ENCODE measurements at places on chromosomes 3 and 15.
A peak's percentile ranks its signal among the peaks of the same experiment; 100 is the strongest.

GRCh38 chr3:57556459-57557084, 498 bp downstream of the PDE12 start:
- DNase-seq, result peak; percentile 50

DNA sequence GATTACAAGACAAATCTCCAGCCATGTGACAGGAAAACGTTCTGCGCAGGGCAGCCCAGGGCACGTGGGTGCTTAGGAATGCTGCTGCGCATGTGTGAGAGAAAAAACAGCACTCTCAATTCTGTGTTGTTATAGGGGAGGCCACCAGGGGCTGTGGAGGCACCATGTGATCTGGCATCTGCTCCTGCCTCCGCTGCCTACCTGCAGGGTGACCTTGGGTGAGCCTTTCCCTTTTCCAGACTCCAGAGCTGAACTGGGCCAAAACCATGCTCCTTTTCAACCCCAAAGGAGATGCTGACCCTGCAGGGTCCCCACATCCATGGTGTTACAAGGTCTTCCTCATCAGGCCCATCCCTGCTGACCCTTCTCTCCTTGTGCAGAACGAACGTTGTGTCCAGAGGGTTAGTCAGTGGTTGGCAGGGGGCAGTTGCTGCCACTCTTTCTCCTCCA, 81.5 kb upstream of the RASGRF1 start:
- DNase-seq, result peak; percentile 18

DNA sequence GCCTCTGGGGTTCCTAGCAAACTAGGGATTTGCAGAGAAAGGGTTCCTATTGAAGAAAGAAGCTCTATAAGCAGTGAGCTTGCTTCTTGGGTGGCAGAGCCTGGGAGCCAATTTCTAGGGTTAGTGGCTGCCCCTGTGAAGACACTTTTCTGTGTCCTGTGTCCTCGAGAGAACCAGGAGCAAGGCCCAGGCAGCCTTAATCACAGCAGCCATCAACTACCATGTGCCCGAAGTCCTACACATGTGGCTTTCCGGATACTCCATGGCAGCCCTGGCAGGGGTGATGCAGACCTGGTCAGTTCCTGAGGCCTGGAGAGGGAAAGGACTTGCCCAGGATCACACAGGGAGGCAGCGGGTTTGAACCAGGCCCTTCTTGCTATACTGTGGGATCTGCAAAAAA, 27.7 kb upstream of the TSPAN3 start:
- DNase-seq, result no peak

- peak; percentile 20 for DNase-seq
These were observed 151.9 kb upstream of the LINGO1 start for GRCh38 chr15:77784361-77785292.

DNA sequence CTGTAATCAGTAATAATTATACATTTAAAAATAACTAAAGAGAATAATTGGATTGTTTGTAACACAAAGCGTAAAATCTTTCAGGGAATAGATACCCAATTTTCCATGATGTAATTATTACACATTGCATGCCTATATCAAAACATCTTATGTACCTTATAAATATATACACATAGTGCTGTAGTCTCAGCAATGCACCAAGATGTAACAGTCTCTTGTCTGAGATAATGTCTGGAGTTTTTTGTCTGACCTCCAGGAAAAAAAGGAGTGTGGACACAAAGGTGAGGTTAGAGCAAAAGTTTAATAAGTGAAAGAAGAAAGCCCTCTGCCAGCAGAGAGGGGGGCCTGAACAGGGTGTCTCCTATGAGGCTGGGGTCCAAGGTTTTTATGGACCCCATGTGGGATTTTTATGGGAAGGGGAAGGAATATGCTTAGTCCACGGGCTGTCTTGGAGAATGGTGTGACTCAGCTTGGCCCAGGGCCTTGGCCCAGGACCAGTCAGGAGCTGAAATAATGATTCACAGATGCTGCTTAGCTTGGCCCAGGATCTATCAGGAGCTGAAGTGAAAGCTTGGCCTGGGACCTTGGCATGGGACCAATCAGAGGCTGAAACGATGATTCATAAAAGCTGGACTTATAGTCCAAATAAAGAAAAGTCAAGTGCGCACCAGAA, 545.0 kb downstream of the ZPLD1 start:
- DNase-seq, result peak; percentile 95

DNA sequence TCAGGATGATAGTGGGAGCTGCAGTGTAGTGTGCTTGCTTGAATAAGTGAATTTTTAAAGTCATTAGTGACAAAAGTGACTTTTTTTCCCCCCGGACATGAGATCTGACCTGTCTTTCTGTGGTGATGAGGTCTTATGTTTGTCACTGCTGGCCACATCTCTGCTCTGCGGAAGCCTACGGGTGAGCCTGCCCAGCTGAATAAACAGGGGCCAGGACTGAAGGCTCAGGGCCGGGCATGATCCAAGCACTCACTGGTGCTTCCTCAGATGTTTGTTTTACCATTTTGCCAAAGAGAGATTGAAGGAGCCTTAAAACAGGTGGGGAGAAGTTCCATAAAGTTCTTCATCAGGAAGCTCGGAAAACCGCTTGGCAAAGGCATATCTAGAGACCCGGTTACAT, 35.0 kb downstream of the RPL39L start:
- no peak for DNase-seq

GRCh38 chr3:188867691-188868265, 304.0 kb upstream of the TPRG1 start:
- DNase-seq, result no peak

DNA sequence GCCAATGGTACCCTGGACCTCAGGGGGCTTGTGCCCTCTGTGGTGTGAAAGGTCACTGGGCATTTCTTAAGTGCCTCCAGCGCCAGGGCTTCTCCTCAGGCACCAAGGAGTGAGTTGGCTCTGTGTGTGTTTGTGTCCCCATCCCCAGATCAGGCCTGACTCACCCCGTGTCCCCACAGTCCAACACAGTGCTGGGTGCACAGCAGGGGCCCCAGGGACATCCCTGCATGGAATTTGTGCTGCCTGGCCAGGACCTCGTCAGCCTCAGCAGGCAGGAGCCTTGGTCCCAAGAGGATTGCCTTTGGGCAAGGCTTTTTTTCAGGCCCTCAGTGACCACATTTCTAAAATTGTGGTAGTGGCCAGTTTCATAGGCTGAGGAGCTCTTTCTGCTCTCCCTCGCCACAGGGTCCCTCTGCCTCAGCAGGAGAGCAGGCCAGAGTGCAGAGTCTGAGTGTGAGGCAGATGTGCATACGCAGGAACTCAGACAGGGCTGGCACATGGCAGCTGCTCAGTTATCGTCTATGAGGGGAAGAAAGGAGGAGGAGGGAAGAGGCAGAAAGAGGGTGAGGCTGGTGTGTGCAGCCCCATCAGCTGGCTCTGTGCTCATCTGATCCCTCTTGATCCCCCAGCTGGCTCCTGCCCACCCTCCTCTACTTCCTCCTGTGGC, 215.6 kb downstream of the RPLP1 start:
- DNase-seq, result no peak

DNA sequence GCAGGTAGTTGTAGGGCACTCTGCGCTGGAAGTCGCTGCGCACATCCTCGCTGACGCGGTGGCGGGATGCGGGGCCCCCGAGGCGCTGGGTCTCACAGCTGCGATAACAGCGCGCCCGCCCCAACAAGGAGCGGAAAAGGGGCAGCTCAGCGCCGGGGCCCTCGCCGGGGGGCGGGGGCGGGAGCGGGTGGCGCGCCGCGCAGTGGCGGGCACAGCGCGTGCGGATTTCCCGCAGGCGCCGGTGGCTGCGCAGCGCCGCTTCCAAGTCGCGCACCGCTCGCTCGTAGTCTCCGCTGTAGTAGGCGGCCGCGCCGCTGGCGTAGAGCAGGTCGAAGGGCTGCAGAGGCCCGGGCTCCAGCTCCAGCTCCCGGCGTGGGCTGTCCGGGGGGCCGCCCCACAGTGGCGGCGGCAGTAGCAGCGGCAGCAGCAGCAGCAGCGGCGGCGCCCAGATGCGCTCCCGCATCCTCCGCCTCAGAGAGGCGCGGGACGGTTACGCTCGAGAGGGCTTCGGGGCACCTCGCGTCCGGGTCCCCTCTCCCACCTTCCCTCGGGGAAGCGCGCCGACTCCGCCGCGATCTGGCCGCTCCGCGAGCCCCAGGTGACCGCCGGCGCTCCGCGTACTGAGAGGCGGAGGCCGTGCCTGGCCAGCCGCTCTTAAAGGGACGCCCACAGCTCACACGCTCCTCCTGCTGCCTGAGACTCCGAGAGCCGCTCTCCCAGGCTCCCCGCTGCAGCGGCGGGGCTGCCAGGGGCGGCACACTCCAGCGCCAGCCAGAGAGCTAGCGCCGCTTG, at the start of gene P3H2:
Gene P3H2, minus strand, starts transcription at position 629 of the 792 bp plus-strand sequence. Its CDS starts 166 bp downstream, at position 463.
- peak; percentile 96 for DNase-seq

DNA sequence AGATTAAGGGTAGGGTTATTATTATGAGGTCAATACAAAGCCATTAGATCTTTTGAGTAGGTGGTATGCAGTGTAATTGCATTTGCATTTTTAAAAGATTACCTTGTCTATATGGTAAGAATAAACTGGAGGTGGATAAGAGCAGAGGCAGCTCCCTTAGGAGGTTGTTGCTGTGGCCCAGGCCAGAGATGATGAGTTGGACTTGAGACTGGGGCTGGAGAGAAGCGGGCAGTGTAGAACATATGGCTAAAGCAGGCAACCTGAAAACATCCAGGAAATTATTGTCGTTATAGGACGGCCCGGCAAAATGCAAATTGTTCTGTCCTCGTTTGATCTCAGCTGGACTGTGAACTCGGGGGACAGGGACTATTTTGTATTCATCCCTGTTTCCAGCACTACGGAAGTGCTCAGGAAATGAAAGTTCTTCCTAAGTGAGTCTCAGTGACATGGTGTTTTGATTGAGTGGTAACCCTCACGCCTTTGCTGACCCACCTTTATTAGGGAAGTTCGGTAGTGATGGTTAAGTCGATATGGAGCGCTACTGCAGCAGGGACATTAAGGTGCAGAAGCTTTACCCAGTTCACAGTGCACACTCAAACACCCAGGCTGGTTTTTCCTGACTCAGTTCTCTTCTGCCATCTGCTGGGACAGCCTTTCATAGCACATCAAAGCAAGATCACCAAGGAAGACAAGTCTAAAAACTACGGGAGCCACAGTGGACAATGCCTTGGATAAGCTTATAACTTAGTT, 27.2 kb upstream of the VPS33B start:
- peak; percentile 70 for DNase-seq

GRCh38 chr3:143977341-143978262, 6.0 kb downstream of the DIPK2A start:
- no peak for DNase-seq

- DNase-seq, result peak; percentile 38
These were observed 28.0 kb upstream of the TMOD3 start for GRCh38 chr15:51801391-51801835.

DNA sequence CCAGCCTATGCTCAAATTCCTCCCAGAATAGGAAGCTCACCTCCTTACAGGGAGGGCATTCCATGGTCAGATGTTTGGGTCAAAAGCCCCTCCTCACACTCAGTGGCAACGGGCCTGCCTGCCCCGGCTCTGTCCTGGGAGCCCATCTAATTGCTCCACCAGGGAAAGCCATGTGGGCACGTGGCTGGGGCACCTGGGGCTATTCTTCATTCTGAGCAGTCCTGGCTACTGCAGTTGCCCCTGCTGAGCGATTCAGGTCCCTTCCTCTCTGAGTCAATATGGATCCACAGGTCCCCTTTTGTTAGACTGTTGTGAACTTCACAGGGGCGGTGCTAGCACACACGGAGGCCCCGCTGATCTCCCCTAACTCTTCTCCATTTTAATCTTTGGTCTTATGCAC, 39.4 kb downstream of the TPRA1 start:
- no peak for DNase-seq

DNA sequence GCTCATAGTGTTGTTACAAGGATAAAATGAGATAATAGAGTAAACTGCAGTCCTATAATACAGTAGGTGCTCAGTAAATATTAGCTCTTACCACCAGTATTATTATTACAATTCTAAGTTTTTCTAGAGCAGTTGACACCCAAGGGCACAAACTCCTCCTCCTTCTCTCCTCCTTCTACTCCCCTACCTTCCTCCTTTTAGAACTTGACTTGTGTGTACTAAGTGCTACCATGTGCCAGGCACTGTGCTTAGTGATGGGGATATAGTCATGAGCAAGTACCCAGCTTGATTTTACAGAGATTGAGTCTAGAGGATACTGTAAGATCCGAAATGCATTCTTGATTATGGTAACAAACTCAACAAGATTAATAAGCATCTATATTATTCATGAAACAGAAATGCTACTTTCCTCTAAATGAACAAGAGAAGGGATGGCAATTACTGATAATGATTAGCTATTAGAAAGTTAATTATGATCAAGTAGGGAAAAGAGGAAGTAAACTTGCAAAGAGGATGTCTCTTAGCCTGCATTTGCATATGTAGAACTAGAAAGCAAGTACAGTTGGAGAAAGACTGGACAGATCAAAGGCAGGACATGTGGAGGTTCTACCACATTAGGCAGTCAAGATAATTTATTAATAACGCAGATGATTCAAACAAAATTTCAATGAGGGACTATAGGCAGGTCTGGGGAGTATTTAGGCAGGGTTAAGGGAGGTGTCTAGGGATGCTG, 72.3 kb downstream of the CLDN11 start:
- DNase-seq, result no peak

DNA sequence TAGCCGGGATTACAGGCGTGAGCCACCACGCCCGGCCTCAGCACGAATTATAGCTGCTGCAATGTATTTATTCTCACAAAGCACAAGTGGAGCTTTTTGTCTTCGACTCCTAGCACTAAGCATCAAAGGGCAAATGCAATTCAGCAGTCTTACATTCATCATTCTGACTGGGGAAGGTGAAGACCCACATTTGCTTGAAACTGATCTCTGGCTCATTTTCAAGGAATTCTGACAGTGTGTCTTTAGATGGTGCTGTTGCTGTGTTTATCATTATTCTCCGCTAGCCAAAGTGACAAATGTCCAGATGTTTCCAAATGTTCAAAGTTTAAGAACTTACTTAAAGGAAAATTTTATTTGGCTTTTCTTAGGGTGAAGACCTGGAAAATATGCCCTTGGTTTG, 55.9 kb downstream of the SGO1 start:
- DNase-seq, result no peak

DNA sequence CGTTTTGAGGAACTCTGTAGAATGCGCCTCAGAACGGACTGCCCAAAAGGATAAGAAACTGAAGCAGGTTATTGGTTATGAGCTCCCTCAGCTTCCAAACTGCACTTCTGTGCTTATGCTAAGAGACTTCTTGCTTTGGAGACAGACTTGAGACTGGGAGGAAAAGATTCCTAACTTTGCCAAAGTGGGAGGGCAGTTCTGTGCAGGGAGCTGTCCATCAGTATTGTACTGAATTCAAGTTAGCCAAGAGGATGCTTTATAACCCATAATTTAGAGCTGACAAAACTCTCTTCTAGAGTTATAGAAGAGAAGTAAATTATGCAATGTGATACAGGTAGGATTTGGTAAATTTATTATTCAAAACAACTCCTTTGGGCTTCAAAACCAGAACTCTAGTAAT, 519.8 kb upstream of the GBE1 start:
- DNase-seq, result no peak

- peak; percentile 65 for DNase-seq
These were observed 488 bp downstream of the THSD4 start for GRCh38 chr15:71115567-71116351.
